Urinary bladder (tissue), 4 donors: ENCODE measurements at places on chromosomes 7 and 10.

DNA sequence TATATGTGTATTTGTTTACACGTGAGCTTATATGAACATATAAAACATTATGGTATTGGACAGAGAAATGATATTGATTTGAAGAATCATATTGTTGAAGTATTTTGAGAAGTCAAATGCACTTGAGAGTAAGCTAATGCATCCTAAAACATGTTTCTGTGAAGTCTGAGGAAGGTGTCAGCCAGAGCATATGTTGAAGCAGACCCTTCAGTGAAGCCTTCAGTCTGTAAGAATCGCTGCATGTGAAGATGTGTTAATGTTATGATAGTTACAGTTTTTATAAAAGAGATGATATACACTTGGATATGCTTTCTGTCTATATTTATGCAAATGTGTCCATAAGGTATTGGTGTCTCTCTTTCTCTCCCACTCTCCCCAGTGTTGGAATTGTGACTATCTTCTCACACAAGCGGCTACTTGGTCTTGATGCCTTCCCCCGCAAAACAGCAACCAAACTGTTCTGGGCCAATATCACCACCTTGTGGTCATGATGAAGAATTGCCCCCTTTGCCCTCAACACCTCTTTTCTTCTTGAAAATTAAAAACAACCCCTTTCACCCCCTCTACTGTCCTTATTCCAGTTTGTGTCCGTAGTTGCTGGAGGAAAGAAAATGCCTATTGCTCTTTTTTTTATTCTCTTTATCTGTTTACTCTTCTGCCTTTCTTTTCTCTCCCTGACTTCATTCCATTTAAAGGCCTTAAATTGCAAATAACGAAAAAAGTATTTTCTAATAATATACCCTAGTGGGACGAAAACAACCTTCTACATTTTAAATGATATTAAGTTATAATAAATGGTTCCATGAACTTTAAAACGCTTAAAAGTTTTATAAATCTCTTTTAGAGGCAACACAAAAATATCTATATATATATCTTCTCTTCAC, 64.9 kb downstream of the IKZF1 start:
- no peak for DNase-seq

GRCh38 chr7:157516311-157516710, 179.5 kb downstream of the DNAJB6 start:
- DNase-seq: no peak

DNA sequence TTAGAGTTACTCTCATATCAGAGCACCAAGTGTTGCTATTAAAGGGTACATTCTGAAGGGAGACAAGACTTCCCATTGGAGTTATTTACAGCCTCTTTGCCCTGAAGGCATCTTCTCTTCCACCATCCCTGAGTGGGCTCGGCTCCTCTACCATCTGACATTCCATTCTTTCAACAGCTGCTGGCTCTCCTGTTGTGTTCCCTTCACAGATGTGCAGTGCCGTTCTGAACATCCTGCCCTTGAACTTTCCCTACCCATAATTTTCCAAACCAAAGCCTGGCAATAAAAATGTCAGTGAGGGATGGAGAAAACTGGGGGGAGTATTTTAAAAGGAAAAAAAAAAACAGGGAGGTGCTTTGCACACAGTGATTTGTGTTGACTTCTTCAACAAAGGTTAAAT, 392.9 kb downstream of the KCNMA1 start:
- DNase-seq: no peak

- DNase-seq: no peak
Observed at GRCh38 chr10:125928928-125929585, 32.7 kb downstream of the FANK1 start.

GRCh38 chr10:104359811-104360210, 6.2 kb downstream of the CFAP58 start:
- DNase-seq: no peak

DNA sequence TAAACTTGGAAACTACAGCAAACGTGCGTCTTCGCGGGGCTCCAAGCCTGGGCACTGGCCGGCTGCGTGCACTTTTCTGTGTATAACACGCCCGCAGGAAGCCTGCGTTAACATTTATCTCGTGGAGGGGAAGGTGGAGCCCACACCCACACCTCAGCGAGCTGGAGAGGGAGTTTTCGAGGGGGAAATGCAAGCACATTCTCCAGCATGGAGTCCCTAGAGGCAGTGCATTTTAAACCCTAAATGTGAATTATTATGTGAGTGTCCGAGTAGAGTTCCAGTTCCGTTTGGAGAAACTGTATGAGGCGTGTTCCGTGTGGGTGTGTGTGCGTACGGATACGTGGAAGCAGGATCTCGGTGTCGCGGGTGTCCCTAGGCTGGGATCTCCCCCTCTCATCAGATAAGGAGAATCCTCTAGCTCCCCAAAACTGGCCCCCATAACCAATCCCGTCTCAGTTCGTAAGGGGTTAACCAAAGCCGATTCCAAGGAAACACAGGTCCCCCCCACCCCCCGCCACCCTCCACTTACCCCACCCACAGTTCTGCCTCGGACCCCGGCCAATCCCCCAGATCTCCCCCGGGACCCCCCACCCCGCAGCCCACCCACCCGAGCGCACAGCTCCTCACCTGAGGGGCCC, 403 bp downstream of the CDK6 start:
- DNase-seq: no peak
